ENCODE measurements at places on chromosomes 2 and 18.

GRCh38 chr2:217047209-217047608 lies 187.3 kb upstream of the TNP1 start:
- no peak for DNase-seq

- DNase-seq: peak; percentile 16
These were observed 3.0 kb downstream of the LYG1 start for GRCh38 chr2:99297994-99298393.

GRCh38 chr2:191611614-191612013 lies 66.3 kb upstream of the NABP1 start:
- DNase-seq: no peak

DNA sequence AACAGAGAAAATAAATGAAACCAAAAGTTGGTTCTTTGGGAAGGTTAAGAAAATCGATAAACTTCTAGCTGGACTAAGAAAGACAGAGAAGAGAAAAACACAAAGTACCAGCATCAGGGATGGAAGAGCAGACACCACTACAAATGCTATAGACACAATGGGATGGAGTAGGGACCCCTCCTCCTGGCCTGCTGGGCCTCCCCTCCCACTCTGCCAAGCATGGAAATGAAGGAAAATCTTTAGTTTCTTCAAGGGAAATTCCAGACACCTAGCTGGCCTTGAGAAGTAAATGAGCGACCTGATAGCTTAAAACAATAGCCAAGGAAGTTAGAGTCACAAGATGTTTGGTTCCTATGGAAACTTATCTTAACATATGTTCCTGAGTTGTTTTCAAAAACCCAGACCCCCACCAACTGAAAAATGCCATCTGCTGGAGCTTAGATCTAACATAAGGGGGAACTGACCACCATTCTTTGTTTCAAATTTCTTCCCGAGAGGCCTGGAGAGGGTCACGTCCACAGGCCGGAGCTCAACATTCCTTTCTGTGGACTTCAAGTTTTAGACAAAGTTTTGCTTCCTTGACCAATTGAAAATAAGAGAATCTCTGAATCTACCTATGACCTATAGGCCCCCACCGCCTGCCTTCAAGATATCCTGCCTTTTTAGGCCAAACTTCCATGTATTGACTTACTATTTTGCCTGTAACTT lies 101.9 kb downstream of the BIN1 start:
- no peak for DNase-seq

DNA sequence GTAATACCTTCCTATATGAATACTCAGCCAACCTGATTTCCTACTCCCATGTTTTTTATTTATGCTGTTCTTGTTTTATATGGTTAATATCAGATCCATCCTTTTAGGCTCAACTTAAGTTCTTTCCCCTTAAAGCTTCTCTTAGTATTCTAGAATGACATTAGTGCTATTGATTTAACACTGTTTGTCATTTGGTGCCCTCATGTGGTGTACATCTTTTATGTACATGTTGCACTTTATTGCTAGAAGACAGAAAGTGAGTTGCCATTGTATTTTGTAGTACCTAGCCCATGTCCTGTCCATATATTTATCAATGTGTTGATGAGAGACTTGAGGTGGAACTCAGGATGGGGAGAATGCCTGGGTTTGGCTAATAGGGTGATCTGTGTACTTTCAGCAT lies 2.5 kb downstream of the HTRA2 start:
- DNase-seq: peak; percentile 45

DNA sequence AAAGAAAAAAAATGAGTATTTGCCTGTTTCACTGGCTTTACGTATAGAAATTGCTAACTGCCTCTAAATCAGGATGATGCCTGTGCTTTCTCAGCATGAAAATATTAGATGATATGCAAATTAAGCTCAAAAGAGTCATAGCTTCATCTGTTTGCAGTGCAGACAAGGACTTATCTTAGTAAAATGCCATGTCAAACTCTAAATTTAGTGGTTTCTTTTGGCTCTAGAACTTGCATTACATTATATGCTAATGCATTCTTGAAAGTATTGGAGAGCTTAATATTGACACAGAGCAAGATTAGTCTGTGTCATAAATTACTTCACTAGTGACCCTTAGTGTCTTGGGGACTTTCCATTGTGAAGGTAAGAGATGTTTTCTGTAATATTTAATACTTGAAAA lies 1109.1 kb upstream of the NRXN1 start:
- DNase-seq: peak; percentile 42

- no peak for DNase-seq
These were observed 66.6 kb upstream of the RND3 start for GRCh38 chr2:150554046-150554445.

GRCh38 chr2:197959383-197959782 lies 155.0 kb downstream of the PLCL1 start:
- no peak for DNase-seq

DNA sequence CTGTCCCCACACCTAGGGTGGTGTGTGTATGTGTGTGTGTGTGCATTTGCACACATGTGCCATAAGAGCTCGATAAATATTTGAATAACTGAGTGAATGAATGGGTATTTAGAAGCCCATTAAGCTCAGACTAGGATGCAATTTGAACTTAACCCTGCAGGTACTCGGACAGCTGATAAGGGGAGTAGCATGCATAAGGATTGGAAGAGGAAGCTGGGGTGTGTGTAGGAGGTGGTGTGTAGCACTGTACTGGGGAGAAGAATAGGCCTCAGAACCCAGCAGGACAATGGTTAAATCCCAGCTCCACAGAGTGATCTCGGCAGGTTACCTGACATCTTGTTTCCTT lies 1.8 kb upstream of the KCNF1 start:
- no peak for DNase-seq

DNA sequence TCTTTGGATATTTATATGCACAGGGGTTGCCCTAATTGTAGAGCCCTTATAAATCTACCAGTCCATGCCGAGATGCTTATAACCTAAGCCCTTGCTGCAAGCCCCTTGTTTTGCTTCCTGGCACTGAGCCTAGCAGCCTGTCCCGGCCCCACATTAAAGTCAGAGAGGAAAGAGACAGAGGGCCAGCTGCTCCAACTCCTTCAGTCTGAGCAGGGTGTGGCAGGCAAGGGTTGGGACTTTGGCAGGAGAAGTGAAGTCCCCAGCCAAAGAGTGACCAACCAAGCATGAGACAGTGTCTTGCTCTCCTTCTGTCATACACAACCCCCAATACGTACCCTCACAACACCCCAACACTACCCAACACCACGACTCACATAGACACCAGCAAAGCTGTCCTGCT lies 54.7 kb upstream of the FZD7 start:
- no peak for DNase-seq

DNA sequence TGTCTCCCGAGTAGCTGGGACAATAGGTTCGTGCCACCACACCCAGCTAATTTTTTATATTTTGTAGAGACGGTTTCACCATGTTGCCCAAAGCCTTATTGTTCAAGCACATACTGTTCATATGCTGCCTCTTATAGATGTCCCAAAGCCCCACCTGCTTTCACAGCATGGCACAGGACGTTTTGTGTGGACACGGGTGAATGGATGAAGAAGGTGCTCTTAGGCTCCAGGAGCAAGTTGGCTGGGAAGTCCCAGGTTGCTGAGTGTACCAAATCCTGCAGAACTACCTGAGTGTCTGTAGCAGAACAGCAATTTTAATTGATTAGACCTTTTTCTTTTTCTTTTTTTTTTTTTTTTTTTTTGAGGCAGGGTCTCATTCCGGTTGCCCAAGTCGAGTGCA lies 10.5 kb upstream of the SAG start:
- no peak for DNase-seq

GRCh38 chr2:22375096-22375495 lies 1009.9 kb upstream of the KLHL29 start:
- DNase-seq: no peak

- peak; percentile 63 for DNase-seq
These were observed 21.0 kb downstream of the INPP4A start for GRCh38 chr2:98465456-98466226.

- DNase-seq: no peak
These were observed 258.4 kb downstream of the LOXHD1 start for GRCh38 chr18:46398625-46399024.

- DNase-seq: no peak
These were observed 996 bp downstream of the PTCD3 start for GRCh38 chr2:86107031-86107430.

GRCh38 chr18:61991836-61992235 lies 99.0 kb upstream of the RNF152 start:
- no peak for DNase-seq

- DNase-seq: no peak
These were observed 2.4 kb upstream of the FSIP2 start for GRCh38 chr2:185736210-185736609.

DNA sequence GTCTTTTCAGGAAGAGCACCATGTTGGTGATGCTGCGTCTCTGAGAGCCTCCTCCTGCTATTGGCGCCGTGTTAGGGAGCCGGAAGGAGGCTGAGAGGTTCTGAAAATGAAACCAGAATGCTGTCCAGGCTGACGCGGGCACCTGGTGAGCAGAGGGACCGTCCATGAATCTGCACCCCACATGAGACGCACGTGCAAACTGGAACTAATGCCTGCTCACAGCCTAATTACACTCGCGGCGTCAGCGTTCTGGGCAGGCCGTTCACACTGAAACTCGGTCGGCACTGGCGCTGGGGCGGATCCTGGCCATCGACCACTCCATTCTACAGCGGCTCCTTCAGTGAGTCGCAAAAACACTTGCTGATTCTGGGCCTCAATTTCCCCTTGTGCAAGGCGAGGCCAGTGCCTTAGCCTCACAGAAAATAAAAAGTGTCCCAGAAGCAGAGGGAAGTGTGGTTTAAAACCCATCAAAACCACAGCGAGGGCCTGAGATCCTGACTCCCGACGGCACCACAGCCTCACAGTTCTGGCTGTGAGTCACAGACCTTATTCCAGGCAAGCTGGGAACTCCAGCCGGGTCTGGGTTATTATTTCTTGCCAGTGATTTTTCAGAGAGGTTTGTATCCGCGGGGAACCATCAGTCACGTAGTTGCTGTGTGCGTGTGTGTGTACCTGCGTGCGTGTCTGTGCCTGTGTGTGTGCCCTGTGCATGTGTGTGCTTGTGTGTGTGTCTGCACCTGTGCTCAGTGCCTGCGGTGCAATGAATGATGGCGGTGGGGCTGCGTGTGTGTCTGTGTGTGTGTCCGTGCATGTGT lies 49.1 kb upstream of the CTDP1 start:
- DNase-seq: no peak

DNA sequence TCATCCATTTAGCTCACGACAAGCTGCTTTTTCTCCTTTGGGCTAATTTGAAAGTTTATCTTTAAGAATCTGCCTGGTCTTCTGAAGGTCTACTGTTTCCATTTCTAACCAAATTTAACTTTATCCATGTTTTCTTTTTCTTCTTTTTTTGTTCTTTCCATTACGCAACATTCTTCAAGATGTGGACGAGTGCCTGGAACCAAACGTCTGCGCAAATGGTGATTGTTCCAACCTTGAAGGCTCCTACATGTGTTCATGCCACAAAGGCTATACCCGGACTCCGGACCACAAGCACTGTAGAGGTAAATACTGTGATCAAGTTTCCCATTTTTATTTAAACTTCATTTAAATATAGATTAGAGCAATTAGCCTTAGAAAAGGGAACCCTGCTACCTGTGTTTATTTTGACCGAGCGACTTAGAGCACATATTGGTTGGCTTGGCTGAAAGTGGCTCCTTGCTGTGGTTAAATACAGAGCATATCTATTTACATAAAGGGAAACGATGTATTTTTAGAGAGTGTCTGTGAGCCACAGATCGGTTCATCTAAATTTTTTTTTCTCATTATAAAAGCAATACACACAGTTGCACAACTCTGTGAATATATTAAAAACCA lies 183.4 kb upstream of the RASGRP3 start:
- DNase-seq: no peak

DNA sequence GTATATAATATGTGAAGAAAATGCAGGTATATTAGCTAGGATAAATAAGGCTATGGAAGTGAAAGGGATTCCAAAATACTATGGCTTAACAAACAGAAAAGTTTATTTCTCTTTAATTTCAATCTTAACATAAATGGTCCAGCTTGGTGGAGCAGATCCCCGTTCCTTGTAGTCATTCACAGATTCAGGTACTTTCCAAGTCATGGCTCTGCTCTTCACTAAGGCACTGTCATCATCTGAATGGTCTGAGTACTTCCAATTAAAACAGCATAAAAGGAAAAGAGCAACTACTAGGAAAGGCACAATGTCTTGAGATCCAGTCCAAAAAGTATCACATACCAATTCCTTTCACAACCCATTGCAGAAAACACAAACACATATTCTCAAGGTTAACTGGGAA lies 63.4 kb downstream of the OLA1 start:
- no peak for DNase-seq

- DNase-seq: peak; percentile 73
These were observed 161.8 kb downstream of the LNPK start for GRCh38 chr2:175840256-175840655.

DNA sequence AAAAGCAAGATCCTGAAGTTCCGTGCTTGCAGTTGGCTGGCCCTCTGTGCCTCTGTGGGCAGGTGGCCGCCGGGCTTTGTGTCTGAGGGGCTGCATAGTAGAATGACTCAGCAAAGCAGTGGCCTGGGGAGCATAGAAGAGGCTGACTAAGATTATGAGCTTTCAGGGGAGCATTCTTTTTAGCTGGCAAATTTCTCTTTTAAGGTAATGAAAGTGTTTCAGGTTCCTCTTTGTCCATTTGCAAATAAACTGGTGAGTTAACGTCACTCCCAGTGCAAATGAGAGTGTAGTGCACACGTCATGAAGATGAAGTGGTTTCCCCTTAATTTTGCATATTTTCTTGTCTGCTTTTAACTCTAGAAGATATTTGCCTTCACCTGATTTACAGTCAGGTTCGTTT lies 98.6 kb downstream of the BCL2L11 start:
- no peak for DNase-seq

- DNase-seq: peak; percentile 60
These were observed 84.8 kb downstream of the VRK2 start for GRCh38 chr2:58131191-58132011.

- DNase-seq: no peak
These were observed 161.8 kb downstream of the HDAC4 start for GRCh38 chr2:239238839-239239606.

DNA sequence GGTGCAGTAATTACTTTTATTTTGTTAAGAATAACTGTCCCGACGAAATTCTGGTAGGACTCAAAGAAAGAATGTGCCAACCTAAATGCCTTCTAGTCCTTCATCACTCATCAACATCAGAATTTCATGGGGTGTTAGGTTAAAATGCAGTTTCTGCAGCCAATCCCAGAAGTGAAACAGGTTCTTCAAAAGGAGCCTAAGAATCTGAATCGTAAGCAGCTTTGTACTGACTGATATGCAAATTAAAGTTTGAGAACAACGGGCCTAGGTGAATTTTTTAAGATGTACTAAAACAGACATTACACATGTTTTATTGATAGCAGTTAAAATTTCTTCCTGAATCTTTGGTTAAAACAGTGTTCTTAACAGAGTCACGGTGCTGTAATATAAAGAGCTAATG lies 140.3 kb upstream of the ZC3H15 start:
- DNase-seq: no peak
